ENCODE measurements at places on chromosomes 11 and 22.

DNA sequence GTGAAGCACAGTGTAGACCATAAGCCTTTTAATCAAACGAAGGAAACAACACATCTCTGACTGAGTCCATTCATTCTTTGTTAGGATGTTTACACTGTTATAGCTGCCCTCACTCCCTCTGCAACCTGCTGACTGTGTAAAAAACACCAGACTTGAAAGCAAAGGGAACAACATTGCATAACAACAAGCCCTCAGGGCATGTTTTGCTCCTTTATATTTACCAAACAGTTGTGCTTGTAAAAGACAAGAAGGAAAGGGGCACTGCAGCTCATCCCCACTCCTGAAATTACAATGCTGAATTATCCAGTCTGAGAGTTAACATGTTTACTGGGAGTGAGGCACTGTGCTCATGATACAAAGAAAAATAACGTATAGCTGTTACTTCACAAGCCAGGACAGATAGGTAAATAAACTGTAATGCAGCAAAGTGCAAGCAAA, 46.4 kb downstream of the RAB30 start:
- DNase-seq: no peak

GRCh38 chr22:45441138-45441537, 27.6 kb downstream of the RIBC2 start:
- DNase-seq: no peak

DNA sequence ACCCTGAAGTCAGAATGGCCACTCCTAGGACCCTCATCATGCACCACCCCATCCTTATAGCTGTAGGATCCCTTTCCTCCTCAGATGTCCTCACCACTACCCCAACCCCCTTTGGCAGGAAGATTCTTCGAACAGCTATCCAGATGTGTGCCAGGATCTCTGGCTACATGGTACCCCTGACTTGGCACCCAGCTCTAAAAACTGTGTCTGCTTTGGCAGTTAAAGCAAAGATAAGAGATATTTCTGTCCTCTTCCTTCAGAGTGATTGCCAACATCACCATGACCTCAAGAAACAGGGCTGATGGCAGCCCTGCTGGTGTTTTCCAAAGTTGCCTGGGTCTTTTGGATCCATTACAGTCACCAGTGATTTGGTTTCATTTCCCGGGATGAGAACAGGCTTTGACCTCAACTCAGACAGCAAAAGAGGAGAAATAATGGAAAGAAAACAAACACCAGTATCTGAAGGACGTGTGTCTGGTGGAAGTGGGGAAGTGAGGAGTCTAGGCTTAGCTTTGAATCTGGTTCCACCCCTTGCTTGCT, 4.3 kb upstream of the NRIP3 start:
- DNase-seq: no peak

DNA sequence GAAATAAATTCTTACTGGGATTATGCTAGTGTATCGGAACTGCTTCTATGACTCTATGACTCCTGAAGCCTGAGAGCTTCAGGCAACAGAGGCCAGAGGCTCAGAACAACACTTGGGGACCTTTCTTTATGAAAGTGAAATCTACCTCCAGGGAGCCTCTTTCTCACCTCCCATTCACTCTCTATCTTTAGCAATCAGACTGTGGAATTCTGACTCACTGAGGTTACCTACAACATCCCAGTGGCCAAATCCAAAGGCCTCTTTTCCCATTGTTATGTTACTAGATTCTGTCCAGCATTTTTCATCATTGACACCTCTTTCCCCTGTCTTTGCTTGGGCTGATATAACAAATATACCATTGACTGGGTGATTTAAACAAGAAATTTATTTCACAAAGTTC, 14.1 kb upstream of the CYB5R2 start:
- no peak for DNase-seq

DNA sequence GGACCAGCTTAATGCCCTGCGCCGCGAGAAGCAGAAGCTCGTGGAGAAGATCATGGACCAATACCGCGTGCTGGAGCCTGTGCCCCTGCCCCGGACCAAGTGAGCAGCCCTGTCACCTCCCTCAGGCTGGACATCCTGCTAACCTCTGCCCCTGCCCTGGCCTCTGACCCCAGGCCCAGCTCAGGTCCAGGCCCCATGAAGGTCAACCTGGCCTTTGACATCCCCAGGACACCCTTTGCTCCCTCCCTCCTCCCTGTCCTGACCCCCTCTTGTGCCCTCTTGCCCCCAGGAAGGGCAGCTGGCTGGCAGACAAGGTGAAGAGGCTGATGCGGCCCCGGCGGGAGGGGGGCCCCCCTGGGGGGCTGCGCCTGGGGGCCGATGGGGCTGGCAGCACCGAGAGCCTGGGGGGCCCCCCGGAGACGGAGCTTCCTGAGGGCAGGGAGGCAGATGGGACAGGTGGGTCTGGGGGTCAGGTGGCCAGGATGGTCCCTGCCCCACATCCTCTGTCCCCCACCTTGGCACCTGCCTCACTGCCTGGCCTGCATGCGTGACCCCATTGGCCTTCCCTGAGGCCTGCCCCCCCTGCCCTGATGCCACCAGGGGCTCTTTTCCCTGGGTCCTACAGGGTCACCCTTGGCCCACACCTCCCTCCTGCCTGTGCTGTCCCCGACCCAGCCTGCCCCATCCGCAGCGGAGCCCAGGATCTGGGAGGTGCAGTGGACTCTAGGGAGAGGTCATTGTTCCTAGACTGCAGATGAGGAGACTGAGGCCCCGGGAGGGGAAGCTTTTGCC, 5.1 kb upstream of the RPS6KA4 start:
- no peak for DNase-seq

DNA sequence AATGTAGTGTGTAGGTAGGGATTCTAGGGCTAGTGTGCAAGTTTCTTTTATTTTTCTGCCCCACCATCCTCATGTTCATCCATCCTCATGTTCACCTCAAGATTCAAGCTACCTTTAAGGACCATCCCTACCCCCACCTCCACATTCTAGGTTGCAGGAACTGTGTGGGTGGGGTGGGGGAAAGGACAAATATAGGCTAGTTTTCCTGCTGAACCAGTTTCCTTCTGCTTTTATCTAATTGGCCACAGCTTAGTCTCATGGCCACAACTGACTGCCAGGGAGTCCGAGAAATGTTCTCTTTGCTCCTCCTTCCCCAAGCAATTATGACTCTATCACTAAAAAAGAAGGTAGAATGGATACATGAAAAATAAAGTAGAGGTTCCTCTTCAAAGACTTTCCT, 179.0 kb upstream of the LARGE1 start:
- no peak for DNase-seq

- no peak for DNase-seq
Observed at GRCh38 chr22:50398831-50399648, 55.9 kb downstream of the PPP6R2 start.

DNA sequence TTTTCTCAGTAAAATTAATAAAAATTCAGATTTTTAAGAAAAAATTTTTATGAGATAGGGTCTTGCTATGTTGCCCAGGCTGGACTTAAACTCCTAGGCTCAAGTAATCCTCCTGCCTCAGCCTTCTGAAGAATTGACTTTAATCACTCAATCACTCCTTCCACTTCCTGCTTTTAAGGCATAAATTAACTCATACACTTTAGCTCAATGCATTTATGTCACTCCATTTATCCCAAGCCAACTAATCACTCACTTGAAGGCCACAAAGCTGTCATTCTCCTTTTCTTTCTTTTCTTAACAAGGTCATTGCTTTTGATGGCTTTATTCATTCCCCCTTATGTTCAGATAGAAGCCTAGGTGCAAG, 877 bp downstream of the ALG9 start:
- no peak for DNase-seq

- no peak for DNase-seq
Observed at GRCh38 chr11:33696931-33697638, 3.5 kb downstream of the C11orf91 start.

DNA sequence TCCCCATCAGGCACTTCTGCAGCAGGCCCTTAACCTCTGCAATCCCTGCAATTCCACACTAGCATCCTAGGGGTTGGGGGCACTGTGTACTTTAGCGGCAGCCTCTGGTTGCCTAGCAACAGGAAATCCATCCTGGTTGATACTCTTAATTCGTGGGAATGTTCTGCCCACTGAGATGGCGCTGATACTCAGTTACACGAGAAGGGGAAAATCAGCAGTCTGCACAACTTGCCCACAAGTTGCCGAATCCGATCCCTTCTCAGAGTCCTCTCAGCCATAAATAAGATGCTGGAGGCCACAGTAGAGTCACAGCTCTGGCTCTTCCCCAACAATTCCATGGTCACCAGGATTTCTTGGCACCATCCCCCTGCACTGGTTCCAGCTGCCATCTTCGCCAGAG, 57.6 kb upstream of the CRYBB3 start:
- no peak for DNase-seq

DNA sequence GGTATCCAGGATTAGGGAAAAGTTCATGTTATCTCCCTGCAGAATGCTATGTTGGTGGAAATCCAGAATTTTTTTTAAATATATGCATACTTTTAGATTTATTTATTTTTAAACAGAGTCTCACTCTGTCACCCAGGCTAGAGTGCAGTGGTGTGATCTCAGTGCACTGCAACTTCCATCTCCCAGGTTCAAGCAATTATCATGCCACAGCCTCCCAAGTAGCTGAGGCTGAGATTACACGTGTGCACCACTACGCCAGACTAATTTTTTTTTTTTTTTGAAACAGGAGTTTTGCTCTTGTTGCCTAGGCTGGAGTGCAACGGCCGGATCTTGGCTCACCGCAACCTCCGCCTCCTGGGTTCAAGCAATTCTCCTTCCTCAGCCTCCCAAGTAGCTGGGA, 2.6 kb downstream of the PACSIN2 start:
- DNase-seq: no peak

- DNase-seq: no peak
Observed at GRCh38 chr11:36248436-36248835, 40.8 kb downstream of the COMMD9 start.

DNA sequence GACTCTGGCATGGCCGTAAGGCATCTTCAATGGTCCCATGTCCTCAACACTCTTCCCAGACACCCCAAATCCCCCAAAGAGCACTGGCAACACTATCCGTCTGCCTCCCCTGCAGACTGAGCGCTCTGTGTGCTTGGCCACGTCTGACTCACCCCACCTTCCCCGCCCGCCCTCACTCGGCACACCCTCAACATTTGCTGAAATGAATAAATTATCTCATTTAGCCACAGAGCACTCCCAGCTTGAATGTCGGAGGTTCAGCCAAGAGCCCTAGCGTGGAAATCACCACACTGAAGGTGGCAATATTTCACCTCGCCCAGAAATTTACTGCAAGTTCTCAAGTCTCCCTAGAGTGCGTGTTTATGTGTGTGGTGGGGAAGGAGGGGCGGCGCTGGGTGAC, 46.6 kb upstream of the TCF20 start:
- DNase-seq: no peak

DNA sequence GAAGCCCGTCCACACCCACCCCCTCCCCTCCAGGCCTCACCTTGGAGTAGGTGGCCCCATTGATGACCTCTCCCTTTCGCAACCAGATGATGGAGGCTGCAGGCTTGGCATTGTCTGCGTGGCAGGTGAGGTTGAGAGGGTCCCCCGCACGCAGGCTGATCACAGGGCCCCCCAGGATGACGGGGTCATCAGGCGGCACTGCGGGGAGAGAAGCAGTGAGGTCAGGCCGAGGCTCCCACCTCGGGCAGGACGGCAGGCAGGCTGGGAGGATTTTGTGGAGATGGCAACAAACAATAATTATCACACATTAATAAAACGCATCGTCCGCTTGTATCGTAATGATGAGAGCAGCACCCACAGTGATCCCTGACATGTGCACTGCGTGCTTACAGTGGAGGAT, 117.8 kb downstream of the ST3GAL4 start:
- no peak for DNase-seq

GRCh38 chr11:98107736-98108135, 913.0 kb upstream of the CNTN5 start:
- DNase-seq: no peak

DNA sequence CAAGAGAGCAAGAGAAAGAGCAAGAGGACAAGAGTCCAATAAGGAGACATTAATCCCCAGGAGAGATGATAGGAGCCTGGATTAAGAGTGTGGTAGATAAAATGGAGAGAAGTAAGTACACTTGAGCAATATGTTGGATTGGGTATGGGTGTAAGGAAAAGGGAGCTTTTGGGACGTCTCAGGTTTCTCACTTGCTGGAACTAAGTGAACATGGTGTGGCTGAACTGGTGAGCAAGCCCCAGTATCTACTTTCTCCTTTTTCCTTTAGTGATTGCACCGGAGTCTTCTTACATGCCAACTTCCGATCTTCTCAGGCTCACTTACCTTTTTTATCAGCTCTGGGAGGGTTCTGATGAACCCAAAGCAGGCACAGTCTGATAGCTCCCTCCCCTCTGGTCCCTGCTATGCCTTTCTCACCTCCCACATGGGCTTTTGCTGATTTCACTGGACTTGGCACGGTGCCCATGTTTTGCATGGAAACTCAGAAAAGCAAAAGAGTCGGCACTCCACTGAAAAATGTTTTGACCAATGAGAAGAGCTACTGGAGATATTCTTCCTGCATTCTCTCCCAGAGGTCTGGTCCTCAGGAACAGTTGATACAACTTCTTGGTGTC, 14.5 kb upstream of the APLNR start:
- no peak for DNase-seq

DNA sequence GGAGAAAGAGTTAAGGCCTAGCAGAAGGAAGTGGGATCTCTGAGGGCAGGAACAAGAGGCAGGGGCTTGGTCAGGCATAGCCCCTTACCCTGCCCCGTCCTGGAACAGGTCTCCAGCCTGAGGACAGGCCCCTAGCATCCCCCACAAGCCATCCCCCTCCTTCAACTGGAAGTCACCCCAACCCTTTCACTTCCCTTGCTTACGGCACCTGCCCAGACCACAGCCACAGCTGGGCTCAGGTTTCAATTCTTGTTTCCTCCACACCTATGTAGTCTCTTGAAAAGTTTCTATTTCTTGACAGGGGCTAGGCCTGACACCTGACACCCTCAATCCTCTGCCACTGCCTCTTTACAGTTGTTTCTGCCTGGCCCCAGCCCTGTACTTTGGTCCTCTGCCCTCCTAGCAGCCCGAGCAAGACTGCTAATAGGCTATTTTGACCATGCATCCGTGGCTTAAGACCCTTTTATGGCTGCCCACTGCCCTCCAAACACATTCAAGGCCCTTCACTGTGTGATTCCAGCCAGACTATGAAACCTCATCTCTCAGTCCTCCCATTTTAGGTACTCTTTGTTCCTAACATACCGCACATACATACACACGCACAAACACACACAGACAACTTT, 10.9 kb upstream of the FCHSD2 start:
- peak; percentile 17 for DNase-seq

- no peak for DNase-seq
Observed at GRCh38 chr11:117961896-117962295, 24.3 kb upstream of the IL10RA start.

DNA sequence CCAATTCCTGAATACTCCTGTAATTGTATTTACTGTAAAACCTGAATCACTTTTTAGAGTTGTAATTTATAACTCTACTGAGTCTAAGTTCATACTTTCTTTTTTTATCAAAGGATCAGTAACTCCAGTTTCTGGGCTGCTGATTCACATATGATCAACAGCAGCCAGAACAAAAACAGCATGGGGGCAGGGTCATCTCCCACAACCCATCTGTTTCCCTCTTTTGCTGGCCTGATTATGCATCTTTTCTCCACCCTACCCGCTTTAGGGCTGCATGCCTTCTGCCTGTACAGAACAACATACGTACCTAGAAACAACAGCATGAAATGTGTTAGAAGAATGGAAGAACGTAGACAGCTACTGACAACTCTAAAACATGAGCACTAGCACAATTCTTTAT, 76.0 kb downstream of the MRTFA start:
- DNase-seq: no peak

- DNase-seq: no peak
Observed at GRCh38 chr11:93829598-93829997, 20.8 kb downstream of the VSTM5 start.

Measured in activated gamma-delta T cell treated with anti-CD3 and anti-CD28 coated beads, Interleukin-2, amount 50 U/mL, for 16 hours (primary cell).